Hair follicular keratinocyte (primary cell): ENCODE measurements at places on chromosomes 11 and 22. TPM values are rescaled to one million over a fixed set of nuclear protein-coding genes. Genes with fewer than 3 reads are reported as not detected.

CHRM4 gene
- total RNA-seq = not detected in 2 replicates

ABTB2 gene
- 1.9 and 3.4 TPM in 2 replicates for total RNA-seq

RNF121 gene
- total RNA-seq = 14.4 and 23.4 TPM in 2 replicates

SEC14L2 gene
- 76.5 and 108 TPM in 2 replicates for total RNA-seq

NEU3 gene
- total RNA-seq = 4.4 and 8.3 TPM in 2 replicates

SCGB1A1 gene
- not detected in 2 replicates for total RNA-seq

TMEM45B gene
- 3.7 and 9.5 TPM in 2 replicates for total RNA-seq

MFRP gene
- not detected in 2 replicates for total RNA-seq

EXPH5 gene
- 5.4 TPM in 2 replicates for total RNA-seq

ADAMTS15 gene
- total RNA-seq = 0.86 and 3.0 TPM in 2 replicates

UBQLNL gene
- not detected in 2 replicates for total RNA-seq

TMEM218 gene
- 18.8 and 21.0 TPM in 2 replicates for total RNA-seq

SULT4A1 gene
- 0.08 TPM in 1 of 2 replicates, not detected in the other for total RNA-seq

DBX1 gene
- total RNA-seq = not detected in 2 replicates

CNTF gene
- 0.19 and 0.23 TPM in 2 replicates for total RNA-seq

ST3GAL4 gene
- 51.8 and 54.5 TPM in 2 replicates for total RNA-seq

WT1 gene
- total RNA-seq = not detected in 2 replicates

HTR3A gene
- total RNA-seq = not detected in 2 replicates

DDI1 gene
- not detected in 2 replicates for total RNA-seq

TMEM121B gene
- 0.16 TPM in 1 of 2 replicates, not detected in the other for total RNA-seq

SGSM1 gene
- 0.04 and 0.16 TPM in 2 replicates for total RNA-seq

FAM227A gene
- total RNA-seq = 0.16 TPM in 1 of 2 replicates, not detected in the other

SPCS2 gene
- total RNA-seq = 45.9 and 60.3 TPM in 2 replicates

IFITM10 gene
- 0.08 TPM in 1 of 2 replicates, not detected in the other for total RNA-seq

OR52E8 gene
- not detected in 2 replicates for total RNA-seq

THRSP gene
- not detected in 2 replicates for total RNA-seq

SNX32 gene
- total RNA-seq = 0.23 TPM in 1 of 2 replicates, not detected in the other

OR8G5 gene
- total RNA-seq = not detected in 2 replicates

C2CD3 gene
- 5.4 and 11.4 TPM in 2 replicates for total RNA-seq
